Activated naive CD8-positive, alpha-beta T cell treated with anti-CD3 and anti-CD28 coated beads, Interleukin-2, amount 10 ng/mL, durations not matched to agents 7 days and 5 days (primary cell): ENCODE measurements at places on chromosomes 2 and 18.

GRCh38 chr2:120787822-120788700 lies 52.4 kb downstream of the GLI2 start:
- no peak overlapping the region for H3K4me3 ChIP-seq
- H3K27me3 ChIP-seq = peaks cover 3% of the 10 kb centered on the region
- no peaks in the 10 kb centered on the region for H3K36me3 ChIP-seq

- peaks cover 18% of the 10 kb centered on the region for H3K4me1 ChIP-seq
- H3K27me3 ChIP-seq = no peaks in the 10 kb centered on the region
Measured at GRCh38 chr2:64029116-64029665, 10.0 kb upstream of the VPS54 start.

- DNase-seq = no peak
- peaks cover 6% of the 10 kb centered on the region for H3K36me3 ChIP-seq
- H3K4me1 ChIP-seq = peaks cover 23% of the 10 kb centered on the region
- H3K27ac ChIP-seq = no peak overlapping the region
- H3K4me3 ChIP-seq = no peak overlapping the region
Measured at GRCh38 chr2:63590626-63591408, 2.1 kb downstream of the MDH1 start.

DNA sequence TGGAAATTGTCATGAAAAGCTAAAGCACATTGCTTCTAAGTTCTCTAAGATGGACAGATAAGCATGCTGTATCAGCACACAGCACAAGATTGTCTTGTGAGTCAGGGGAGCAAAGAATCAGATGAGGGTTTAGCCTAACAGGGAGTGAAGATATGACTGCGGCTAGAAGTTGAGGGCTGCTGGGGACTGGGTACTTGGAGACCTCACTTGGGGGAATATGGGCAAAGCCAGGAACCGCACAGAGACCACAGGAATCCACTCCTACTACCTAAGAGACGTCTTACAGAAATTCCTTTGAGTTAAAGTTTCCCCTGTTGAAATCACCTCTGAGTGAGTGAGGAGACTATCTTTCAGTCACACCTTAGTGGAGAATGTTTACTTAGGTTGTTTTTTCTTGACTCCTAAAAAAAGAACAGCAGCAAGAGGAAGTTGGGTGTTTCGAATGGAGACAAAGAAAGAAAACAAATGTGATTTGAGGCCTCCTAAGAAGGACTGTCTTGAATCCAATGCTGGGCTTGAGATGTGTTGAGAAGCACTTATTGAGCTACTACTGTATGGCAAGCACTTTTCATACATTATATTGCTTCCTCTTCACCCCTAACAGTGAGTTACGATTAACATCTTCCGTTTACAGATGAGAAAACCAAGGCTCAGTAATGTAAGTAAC lies 100.7 kb downstream of the ANKRD44 start:
- no peaks in the 10 kb centered on the region for H3K27me3 ChIP-seq
- H3K27ac ChIP-seq = peak overlapping the region; percentile 84
- peaks cover 7% of the 10 kb centered on the region for H3K36me3 ChIP-seq
- no peak for DNase-seq
- peaks cover 92% of the 10 kb centered on the region for H3K4me1 ChIP-seq
- peak overlapping the region; percentile 68 for H3K4me3 ChIP-seq

DNA sequence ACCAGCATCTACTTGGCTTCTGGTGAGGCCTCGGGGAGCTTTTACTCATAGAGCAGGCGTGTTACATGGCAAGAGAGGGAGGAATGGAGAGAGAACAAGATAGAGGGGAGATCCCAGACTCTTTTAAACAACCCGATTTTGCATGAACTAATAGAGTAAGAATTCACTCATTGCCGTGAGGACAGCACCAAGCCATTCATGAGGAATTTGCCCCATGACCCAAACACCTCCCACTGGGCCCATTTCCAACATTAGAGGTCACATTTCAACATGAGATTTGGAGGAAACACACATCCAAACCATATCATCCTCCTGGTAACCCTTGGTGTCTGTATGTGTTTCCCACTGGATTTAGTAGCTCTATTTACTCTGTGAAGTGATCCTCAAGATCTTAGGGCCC lies 249.9 kb upstream of the SP5 start:
- peaks cover 3% of the 10 kb centered on the region for H3K4me1 ChIP-seq
- H3K4me3 ChIP-seq = no peak overlapping the region
- no peak overlapping the region for H3K27ac ChIP-seq

GRCh38 chr2:46366668-46367052 lies 69.5 kb downstream of the EPAS1 start:
- H3K27me3 ChIP-seq = peaks cover 6% of the 10 kb centered on the region
- H3K36me3 ChIP-seq = peaks cover 12% of the 10 kb centered on the region
- no peak for DNase-seq
- H3K4me1 ChIP-seq = peaks cover 53% of the 10 kb centered on the region
- H3K4me3 ChIP-seq = no peak overlapping the region
- no peak overlapping the region for H3K27ac ChIP-seq
